ENCODE measurements at places on chromosomes 4 and X. TPM values are rescaled to one million over a fixed set of nuclear protein-coding genes. Genes with fewer than 3 reads are reported as not detected.

The OTUD4 gene
- total RNA-seq, result 45.1 TPM

The DDX53 gene
- total RNA-seq, result not detected

The CHST7 gene
- 4.2 TPM for total RNA-seq

The CFI gene
- 201 TPM for total RNA-seq

The CENPVL3 gene
- not detected for total RNA-seq

The IL2 gene
- not detected for total RNA-seq

The RAB41 gene
- not detected for total RNA-seq

The FGFBP2 gene
- not detected for total RNA-seq

The FAT4 gene
- 29.2 TPM for total RNA-seq

The CRMP1 gene
- total RNA-seq, result not detected

The GAB1 gene
- total RNA-seq, result 49.3 TPM
